ENCODE measurements at places on chromosomes 6 and 20.
A peak's percentile ranks its signal among the peaks of the same experiment; 100 is the strongest.

- no peak for DNase-seq
Measured at GRCh38 chr6:101395345-101395744, 1.8 kb downstream of the GRIK2 start.

DNA sequence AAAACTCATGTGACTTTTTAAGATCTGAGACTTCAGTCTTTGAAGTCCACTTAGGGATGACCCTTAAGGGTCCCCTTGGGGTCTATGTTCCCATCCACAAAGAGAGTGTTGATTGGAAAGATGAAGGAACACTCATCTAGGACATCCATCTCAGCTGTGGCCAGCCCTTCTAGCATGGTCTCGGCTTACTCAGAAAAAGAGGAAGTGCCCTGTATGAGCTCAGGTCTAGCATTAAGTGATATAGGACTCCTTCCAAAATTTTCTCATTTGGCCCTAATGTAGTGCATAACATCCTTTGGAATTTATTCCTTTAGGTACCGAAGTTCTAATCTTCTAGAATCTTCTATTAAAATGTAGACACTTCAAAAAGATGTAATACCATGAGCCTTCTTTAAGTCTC lies 77.4 kb downstream of the NDUFAF5 start:
- no peak for DNase-seq

DNA sequence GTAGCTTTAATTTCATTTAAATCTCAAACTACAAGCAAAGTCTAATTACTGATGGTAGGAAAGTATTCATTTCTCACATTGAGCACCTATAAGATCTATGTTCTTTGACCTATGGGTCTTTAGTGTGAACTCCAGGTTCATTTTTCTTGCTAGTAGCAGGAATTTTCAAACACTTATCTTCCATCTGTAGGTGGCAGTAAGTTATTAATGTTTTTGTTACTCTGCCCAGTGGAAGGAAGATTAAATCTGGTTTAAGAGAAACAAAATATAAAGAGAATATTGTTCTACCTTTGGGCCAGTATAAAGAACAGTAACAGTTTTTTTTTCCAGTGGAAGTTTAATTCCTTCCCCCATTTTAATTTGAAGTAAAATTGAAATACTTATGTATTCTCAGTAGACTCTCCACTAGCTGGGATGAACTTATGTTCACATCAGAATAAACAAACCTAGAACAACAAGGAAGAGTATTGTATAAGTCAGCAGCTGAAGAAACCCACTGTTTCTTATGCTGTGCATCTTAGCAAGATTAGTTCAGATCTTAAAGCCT lies 328.2 kb downstream of the PHF3 start:
- DNase-seq = no peak

GRCh38 chr20:43938932-43939761 lies 24.5 kb downstream of the TOX2 start:
- peak; percentile 81 for DNase-seq

GRCh38 chr6:14079433-14079832 lies 38.1 kb upstream of the CD83 start:
- no peak for DNase-seq

DNA sequence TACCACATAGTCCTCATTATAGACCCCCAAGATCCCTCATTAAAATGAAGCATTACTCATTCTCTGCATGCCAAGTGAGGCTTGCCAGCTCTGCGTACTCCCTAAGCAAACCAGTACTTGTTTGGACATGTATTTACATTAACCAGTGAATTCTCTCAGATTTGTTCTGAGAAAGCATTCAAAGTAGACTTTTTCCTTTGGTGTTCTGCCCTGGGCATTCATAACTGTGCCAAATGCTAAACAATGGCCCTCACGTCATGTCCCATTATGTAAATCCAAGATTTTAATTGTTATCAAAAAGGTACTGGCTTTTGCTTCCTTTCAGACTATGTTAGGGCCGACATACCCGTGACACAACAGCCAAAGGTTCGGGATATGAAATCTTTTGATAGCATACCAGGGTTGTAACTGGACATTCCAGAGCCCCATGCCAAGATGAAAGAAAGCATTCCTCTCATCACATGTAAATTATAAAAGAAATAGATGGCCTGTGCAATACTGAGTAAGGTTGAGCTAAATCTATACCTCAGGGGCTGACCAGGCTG lies 164.2 kb downstream of the ADAT2 start:
- no peak for DNase-seq

DNA sequence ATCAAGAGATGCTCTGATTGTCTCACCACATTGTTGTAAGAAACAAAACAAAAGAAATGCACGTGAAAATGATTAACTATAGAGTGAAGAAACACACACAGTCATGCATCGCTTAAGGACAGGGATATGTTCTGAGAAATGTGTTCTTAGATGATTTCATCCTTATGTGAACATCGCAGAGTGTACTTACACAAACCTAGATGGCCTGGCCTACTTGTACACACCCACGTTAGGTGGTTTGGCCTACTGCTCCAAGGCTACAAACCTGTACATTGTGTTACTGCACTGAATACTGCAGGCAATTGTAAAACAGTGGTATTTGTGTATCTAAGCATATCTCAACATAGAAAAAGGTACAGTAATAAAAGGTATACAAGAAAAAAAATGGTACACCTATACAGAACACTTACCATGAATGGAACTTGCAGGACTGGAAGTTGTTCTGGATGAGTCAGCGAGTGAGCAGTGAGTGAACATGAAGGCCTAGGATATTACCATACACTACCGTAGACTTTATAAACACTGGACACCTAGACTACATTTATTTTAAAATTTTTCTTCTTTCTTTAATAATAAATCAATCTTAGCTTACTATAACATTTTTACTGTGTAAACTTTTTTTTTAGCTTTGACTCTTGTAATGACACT lies 48.6 kb downstream of the FKBP5 start:
- DNase-seq = no peak

GRCh38 chr6:155188707-155189496 lies 74.9 kb upstream of the CLDN20 start:
- DNase-seq = no peak

- no peak for DNase-seq
Measured at GRCh38 chr20:59375541-59375940, 75.1 kb downstream of the EDN3 start.

DNA sequence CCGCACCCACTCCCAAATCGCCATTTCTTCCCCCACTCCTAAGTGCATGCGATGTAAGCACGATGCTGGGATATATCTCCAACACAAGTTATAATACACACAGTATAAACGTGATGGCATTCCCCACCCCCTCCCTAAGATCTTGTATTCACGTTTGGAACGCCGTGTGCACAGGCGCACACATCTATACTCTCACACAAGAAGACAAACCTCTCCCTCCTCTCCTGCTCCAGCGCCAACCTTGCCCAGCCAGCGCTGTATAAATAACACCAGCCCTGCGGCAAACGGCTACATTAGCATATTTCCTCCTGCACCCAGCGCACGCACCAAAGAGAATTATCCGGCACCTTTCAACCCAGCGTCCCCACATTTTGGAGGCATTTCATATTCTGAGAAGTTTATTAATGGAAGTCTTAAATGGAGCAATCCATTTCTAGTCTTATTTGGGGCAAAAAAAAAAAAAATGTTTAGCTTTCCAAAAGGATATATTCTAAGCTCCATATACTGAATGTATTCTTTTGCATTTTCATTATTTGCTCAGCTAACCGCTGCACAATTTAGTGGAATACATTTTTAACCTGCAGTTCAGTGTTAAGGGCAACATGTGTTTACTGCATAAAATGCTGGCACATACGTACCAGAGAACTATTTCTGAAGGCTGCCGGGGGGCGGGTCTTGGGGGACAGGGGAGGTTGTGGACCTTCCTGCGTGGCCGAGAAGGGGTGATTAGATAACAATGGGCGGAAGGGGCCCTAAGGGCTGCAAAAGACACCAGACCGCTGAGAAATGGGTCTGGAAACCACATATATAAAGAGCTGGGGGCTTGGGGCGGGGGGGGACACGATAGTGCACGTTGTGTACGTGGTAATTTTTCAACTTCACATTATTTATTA lies 1.1 kb upstream of the SLC22A23 start:
- DNase-seq = no peak

- no peak for DNase-seq
Measured at GRCh38 chr6:37698264-37699137, 818 bp upstream of the MDGA1 start.

GRCh38 chr6:116012471-116012949 lies 48.2 kb downstream of the FRK start:
- DNase-seq = no peak

GRCh38 chr20:47262008-47262364 lies 94.5 kb downstream of the ZMYND8 start:
- DNase-seq = no peak

- DNase-seq = no peak
Measured at GRCh38 chr6:158172001-158172400, 3.9 kb downstream of the GTF2H5 start.

GRCh38 chr20:48892891-48893290 lies 28.6 kb upstream of the ARFGEF2 start:
- no peak for DNase-seq

- no peak for DNase-seq
Measured at GRCh38 chr6:2971420-2972218, at the start of gene SERPINB6. SERPINB6 (minus strand) TSS chr6:2971567; CDS start chr6:2959332, 12,235 bp downstream.

- no peak for DNase-seq
Measured at GRCh38 chr6:12490351-12490903, 200.3 kb downstream of the EDN1 start.

DNA sequence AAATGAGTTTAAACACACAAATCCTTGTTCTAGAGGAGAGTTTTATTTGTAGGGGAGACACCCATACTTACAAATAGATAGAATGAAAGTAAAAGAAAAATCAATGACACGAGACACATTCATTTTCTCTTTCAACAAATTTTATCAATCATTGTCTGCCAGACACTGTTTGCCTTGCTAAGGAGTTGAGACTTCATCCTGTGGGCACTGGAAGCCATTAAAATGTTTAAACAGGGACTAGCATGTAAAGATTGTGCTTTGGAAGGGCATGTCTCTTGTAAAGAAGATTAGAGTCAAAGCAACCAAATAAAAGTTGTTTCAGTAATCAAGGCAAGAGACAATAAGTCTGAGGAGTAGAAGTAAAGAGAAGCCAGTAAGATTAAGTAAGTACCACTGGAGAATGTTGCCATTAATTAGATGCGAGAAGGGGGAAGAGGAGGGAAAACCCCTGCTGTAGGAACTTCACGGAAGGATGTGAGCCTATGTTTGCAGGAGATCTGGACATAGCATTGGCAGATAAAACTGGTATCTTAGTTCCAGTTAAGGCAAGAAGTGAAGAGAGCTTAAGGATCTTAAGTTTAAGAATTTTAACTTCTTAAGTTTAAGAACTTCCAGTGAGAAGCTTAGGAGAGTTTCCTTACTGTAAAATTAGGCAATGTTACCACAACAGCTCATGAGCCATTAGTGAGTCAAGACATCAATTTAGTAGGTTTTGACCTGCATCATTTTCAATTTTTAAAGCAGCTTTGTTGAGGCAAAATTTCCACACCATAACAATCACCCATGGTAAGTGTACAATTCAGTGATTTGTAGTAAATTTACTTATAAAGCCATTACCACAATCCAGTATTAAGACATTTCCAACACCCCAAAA lies 117.0 kb upstream of the UST start:
- DNase-seq = no peak

DNA sequence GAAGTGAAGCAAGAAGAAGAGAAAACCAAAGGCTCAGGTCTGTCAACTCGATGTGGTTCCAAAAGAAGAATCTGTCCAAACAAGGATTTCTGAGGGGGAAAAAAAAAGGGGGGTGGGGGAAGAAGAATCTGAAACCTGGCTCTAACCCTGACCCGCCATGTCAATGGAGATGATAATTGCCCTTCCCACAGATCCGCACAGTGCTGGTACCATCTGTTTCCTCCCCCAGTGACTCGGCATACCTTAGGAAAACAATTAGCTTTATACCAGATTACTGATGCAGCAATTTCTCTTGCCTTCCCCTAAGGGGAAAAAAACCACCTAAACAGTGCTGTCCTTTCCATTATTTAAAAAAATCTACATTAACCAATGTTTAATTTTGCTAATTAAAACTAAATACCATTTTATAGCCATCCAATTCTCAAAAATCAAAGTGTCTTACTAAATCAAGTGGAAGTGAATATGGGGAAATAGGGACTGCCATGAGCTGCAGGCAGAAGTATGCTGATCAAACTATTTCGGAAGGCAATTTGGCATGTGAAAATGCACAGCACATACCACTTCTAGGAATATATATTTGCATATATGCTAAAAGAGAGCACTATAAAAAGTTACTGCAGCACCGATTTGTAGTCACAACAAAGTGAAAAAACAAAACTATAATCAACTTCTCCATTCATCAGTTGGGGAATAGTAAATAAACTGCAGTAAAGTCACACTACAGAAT lies 46.8 kb downstream of the MAP7 start:
- no peak for DNase-seq

DNA sequence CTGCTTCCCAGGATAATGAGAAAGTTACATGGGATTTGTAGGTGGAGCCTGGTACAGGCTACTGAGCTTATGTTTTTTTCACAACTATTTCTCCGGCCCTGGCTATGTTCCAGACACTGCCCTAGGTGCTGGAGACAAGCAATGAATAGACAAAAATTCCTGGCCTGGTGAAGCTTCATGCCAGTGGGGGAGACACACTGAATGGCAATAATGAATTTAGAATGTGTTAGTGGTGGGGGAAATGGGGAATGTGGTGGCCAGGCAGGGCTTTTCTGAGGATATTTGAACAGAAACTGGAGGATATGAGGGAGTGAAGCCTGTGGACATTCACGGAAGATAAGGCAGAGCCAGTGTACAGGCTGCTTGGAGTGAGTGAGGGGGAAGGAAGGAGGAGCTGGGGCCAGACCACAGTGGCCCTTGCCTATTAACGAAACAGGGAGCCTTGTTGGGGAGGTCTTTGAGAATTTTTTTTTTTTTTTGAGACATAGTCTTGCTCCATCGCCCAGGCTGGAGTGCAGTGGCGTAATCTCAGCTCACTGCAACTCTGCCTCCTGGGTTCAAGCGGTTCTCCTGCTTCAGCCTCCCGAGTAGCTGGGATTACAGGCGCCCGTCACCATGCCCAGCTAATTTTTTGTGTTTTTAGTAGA lies 6.6 kb downstream of the FOXS1 start:
- DNase-seq = no peak

DNA sequence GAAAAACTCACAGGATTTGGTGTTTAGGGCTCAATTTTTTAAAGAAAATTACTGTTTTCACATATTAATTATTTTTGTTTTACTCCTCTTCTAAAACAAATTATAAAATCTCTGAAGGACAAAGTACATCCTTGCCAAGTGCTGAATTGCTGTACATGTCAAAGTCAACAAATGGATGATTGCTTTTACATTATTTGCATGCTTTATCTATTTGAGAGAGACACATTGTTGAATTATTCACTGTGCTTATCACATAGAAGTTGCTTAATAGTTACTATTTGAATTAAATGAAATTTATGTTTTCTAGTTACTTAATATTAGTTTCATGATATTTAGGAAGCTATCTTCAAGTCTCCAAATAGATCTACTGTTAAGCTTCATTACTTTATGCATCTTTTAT lies 318.6 kb upstream of the PTCHD4 start:
- no peak for DNase-seq

GRCh38 chr6:30340589-30341054 lies 4.3 kb upstream of the RPP21 start:
- no peak for DNase-seq

DNA sequence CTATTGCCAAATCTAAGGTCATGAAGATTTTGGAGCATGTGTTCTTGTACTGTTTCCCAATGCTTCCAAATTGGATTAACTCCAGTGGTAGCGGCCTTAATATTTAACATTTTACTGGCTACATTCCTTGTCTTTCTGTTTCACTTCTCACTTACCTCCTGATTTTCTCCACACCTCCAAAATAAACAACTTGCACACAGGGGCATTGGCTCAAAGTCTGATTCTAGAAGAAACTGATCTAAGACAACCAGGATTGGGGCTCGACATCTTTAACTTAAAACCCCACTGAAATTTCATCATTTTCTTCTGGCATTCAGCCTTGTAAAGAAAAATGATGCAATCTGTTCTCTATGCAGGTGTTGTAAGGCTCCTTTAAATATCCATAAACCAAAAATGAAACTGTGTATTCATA lies 557.9 kb upstream of the ID4 start:
- no peak for DNase-seq

Data from Panc1 (cell line).